ENCODE measurements at places on chromosomes 13 and 19. TPM values are rescaled to one million over a fixed set of nuclear protein-coding genes. Genes with fewer than 3 reads are reported as not detected.

Gene CDADC1
- 14.8 TPM for polyA plus RNA-seq

Gene KCNC3
- 23.8 TPM for polyA plus RNA-seq

Gene CASP14
- polyA plus RNA-seq, result not detected

Gene KIR2DL4
- polyA plus RNA-seq, result not detected

Gene CHAMP1
- polyA plus RNA-seq, result 36.0 TPM

Gene CCL25
- 0.24 TPM for polyA plus RNA-seq

Gene SGCG
- 5.1 TPM for polyA plus RNA-seq

Gene GSK3A
- 67.9 TPM for polyA plus RNA-seq

Gene RAB20
- polyA plus RNA-seq, result 8.3 TPM

Gene RASIP1
- 11.8 TPM for polyA plus RNA-seq

Gene AKT2
- 126 TPM for polyA plus RNA-seq

Gene RNU6-9
- polyA plus RNA-seq, result not detected

Gene CACNG8
- 0.20 TPM for polyA plus RNA-seq

Gene CGB5
- not detected for polyA plus RNA-seq

Gene FREM2
- 44.5 TPM for polyA plus RNA-seq

Gene GPC6
- polyA plus RNA-seq, result 71.0 TPM

Gene MBD3L3
- not detected for polyA plus RNA-seq

Gene CD320
- 25.9 TPM for polyA plus RNA-seq

Gene ZDHHC20
- polyA plus RNA-seq, result 83.4 TPM

Gene CGB3
- not detected for polyA plus RNA-seq

Gene RDH8
- polyA plus RNA-seq, result not detected

Gene SRRM5
- polyA plus RNA-seq, result 0.67 TPM

Gene KLK11
- 0.24 TPM for polyA plus RNA-seq

Gene CATSPERD
- not detected for polyA plus RNA-seq

Gene FUT1
- polyA plus RNA-seq, result 3.0 TPM

Gene IGFL2
- polyA plus RNA-seq, result not detected

Gene ZNF234
- polyA plus RNA-seq, result 13.5 TPM

Gene PRSS57
- polyA plus RNA-seq, result 0.19 TPM

Gene ZNF554
- polyA plus RNA-seq, result 9.4 TPM

Gene KLK13
- 0.72 TPM for polyA plus RNA-seq

Gene MATK
- polyA plus RNA-seq, result 0.93 TPM

Gene ZNF264
- polyA plus RNA-seq, result 20.1 TPM

Gene CBARP
- 0.90 TPM for polyA plus RNA-seq

Gene MEIOSIN
- polyA plus RNA-seq, result not detected

Gene KLK1
- polyA plus RNA-seq, result 1.7 TPM

Gene RAB8A
- polyA plus RNA-seq, result 105 TPM

Gene SPTBN4
- 1.4 TPM for polyA plus RNA-seq

Gene RFPL4A
- not detected for polyA plus RNA-seq

Gene SMIM44
- polyA plus RNA-seq, result not detected

Gene ELSPBP1
- 0.31 TPM for polyA plus RNA-seq

Gene ZNF667
- polyA plus RNA-seq, result 14.9 TPM

Gene IL4I1
- polyA plus RNA-seq, result 3.2 TPM

Gene CSNK1G2
- 51.6 TPM for polyA plus RNA-seq

Gene PABPC3
- 1.4 TPM for polyA plus RNA-seq

Gene PRODH2
- polyA plus RNA-seq, result 21.0 TPM

Gene SCGB2B2
- 0.95 TPM for polyA plus RNA-seq

Gene ZNF415
- 28.3 TPM for polyA plus RNA-seq

Gene ZNF723
- not detected for polyA plus RNA-seq

Gene PNMA8A
- 52.7 TPM for polyA plus RNA-seq

Gene ZNF135
- polyA plus RNA-seq, result 23.8 TPM

Gene PCDH17
- polyA plus RNA-seq, result 18.7 TPM

Gene ZNF888
- polyA plus RNA-seq, result 11.9 TPM

Gene PALM
- 62.7 TPM for polyA plus RNA-seq

Gene BEST2
- polyA plus RNA-seq, result 0.07 TPM

Gene EDNRB
- 76.3 TPM for polyA plus RNA-seq

Gene FUT2
- 2.6 TPM for polyA plus RNA-seq

Gene ZNF730
- polyA plus RNA-seq, result 5.9 TPM

Gene INTS6
- 41.4 TPM for polyA plus RNA-seq

Gene TPTE2
- polyA plus RNA-seq, result 0.23 TPM

Data from right renal cortex interstitium (tissue), 3 donors.